ENCODE measurements at places on chromosomes 6 and 20.

GRCh38 chr6:128029826-128030225, 129.0 kb upstream of the THEMIS start:
- no peak for DNase-seq

DNA sequence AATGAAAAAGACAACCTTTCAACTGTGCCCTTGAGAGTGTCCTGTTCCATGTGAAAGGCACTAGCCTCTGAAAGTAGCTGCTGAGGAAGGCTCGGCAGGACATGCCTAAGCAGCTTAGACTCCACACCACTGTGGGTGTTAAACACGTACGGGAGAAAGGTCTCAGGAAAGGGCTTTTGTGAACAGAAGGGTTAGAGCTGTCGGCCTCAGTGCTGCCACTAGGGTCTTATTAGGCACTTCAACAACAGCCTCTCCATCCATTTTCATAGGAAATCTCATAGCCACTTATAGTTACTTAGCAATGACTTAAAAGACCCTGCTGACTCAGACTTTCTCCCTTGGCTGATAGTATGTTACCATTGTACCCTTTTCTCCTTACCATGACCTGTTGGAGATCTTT, 662.8 kb downstream of the TBC1D32 start:
- no peak for DNase-seq

DNA sequence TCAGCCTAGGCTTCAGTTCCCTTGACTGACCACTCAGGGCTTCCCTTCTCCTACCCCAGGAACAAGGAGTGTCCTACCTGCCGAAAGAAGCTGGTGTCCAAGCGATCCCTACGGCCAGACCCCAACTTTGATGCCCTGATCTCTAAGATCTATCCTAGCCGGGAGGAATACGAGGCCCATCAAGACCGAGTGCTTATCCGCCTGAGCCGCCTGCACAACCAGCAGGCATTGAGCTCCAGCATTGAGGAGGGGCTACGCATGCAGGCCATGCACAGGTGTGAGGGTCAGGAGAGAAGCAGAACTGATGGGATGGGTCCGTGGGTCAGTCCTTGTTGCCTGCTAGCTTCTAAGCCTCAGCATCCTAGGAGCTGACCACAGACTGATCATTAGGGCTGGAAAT, 1.6 kb downstream of the RING1 start:
- no peak for DNase-seq

- no peak for DNase-seq
Observed at GRCh38 chr6:44851176-44851575, 463.7 kb downstream of the CDC5L start.

- DNase-seq: no peak
Observed at GRCh38 chr20:36482044-36482473, 59.3 kb upstream of the MYL9 start.

GRCh38 chr6:33746651-33747100, at the start of gene IP6K3:
TSS of gene IP6K3 (minus strand) at chr6:33746905. CDS start at chr6:33735476, 11,429 bp downstream.
- DNase-seq: no peak

DNA sequence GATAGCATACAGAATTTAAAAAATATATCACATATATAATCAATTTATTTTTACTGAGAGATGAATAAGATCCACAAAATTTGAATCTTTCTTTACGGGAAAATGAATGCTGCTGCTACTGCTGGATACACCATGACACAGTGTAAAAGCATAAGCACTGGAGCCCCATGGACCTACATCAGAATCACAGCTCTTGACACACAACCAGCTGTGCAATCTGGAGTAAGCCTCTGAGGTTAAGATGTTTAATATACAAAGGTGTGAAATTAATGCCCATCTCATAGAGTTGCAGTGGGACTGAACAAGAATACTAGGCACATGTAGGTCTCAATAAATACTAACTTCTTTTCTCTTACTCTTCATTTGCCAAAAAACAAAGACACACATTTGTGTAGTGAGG, 48.1 kb downstream of the MAN1A1 start:
- no peak for DNase-seq

DNA sequence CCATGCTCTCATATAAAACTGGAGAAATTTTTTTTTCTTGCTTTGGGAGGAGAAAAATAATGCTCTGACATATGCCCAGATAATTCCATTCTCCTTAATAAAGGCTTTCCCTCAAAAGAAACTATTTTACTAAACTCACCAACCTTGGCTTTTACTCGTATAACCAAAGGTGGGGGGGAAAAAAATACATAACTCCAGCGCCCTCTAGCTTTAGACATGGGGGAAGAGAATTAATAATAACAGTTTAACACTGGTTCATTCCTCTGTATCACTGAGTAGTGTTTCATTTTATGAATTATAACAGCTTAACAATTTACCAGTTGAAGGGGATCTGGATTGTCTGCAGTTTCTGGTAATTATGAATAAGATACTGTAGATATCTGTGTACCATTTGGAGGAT, 1226.1 kb downstream of the GRIK2 start:
- DNase-seq: no peak

DNA sequence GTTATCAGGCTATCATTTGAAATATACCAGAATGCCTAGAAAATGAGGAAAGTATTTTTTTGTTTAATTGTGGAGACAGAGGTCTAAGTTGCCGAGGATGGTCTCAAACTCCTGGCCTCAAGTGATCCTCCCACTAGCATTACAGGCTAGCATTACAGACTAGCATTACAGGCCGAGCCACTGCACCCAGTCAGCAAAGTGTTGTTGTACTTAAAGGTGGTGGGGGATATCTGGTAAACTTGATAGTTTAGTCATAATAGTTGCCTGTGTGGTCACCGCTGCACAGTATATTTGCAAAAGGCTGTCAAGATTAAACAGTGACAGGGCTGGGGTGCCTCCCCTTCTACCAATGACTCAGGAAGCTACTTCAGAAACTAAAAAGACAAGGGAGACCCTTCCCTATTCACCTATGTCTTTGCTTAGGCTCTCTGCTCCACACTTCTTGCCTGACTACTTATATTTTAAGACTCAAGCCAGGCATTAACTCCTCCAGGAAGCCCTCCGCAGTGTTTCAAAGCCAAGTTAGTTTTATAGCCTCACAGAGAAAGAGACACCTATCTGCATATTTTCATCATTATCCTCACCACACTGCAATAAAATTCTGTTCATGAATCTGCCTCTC, 3.1 kb upstream of the AKIRIN2 start:
- peak; percentile 52 for DNase-seq

GRCh38 chr6:17268114-17268513, 13.0 kb upstream of the RBM24 start:
- no peak for DNase-seq

DNA sequence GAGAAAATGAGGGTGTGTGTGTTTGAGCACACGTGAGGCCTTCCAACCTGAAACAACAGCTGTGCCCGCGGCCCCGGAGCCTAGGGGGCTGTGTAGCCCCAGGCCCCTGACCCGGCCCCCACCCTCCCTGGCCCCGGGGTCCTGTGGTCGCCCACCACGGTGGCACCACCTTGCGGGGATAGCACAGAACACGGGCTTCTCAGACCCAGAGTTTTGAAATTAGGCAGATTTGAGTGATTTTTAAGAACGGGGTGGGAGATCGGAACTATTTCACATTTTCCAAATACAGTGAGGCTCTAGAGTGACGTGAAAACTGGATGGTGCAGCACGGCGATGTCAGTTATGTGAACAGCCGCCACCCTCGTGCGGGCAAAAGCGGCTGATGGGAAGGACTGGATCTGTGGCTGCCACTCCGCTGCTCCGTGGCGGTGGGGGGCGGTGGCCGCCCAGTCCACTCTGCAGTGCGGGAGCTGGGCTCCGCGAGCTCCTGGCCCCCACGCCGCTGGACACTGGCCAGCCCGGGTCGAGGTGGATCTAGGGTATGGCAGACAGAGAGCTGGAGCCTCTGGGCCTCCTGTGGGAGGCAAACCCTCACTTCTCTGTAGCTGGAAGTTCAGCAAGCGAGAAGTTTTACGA, 17.3 kb upstream of the BHLHE23 start:
- no peak for DNase-seq

DNA sequence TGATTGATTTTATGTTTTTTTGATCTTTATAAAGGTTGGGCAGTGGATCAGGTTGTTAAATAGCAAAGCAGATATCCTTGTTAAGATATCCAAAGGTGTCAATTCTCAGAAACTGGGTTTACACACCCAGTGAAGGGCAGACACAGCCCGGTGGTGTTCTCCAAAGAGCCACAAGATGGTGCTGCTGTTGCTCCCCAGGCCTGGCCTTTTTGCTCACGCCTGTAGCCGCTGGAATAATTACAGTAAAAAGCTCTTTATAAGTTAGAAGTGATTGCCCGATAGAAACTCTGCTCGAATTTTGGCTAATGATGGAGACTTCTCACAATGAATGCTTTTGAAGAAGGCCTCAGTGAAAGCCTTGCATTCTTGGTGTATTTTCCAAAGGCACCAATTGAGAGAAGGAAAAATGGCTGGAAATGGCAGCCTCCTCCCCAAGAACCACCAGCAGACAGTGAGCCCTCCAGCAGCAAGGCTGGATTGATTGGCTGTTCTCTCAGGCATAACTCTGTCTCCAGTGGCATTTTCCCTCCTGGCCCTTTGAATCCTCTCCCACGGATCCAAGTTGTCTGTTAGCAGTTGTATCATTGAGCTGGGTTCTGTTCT, 120.5 kb upstream of the CHD6 start:
- peak; percentile 28 for DNase-seq

DNA sequence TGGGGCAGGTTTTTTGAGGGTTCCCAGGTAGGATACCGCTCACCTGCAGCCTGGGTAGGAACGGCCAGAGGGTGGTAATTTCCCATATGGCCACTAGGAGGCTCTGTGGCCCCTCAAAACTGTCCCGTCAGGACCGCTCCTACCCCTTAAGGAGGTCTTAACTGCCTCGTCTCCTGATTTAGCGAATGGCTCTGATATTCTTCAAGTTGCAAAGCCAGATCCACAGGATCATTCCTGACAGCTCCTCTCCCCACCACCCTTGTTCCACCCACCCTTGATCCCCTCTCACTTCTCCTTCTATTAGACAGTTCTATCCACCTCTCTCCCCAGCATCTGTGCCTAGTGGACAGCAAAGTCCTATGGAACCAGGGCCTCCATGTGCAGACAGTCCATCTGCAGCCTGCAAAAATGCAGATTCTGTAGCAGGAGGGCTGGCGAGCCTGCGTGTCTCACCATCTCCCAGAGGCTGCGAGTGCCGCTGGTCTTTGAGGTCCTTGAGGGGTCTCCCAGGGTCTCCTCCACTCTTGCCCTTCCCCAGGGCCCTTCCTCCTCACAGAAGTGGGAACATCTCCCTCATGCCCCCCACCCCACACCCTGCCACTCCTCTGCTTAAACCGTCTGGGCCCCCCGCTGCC, 34.3 kb upstream of the ZBP1 start:
- peak; percentile 30 for DNase-seq

DNA sequence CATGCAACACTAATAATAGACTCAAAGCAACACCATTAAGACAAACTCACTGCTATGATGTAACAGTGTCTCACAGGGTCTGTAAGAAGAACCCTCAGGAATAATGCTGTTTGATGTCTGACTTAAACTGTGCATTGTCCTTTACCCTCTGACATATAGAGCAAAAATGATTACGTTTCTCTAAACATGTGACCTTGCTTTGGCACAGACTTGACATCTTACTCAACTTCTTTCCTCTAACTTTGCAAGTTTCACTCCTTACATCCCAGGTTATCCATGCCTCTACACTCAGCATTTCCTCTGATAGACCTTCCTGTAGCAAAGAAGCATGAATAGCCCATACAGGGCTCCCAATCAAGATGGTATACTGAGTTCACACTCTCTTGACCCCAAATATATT, 252.7 kb downstream of the UST start:
- DNase-seq: no peak

DNA sequence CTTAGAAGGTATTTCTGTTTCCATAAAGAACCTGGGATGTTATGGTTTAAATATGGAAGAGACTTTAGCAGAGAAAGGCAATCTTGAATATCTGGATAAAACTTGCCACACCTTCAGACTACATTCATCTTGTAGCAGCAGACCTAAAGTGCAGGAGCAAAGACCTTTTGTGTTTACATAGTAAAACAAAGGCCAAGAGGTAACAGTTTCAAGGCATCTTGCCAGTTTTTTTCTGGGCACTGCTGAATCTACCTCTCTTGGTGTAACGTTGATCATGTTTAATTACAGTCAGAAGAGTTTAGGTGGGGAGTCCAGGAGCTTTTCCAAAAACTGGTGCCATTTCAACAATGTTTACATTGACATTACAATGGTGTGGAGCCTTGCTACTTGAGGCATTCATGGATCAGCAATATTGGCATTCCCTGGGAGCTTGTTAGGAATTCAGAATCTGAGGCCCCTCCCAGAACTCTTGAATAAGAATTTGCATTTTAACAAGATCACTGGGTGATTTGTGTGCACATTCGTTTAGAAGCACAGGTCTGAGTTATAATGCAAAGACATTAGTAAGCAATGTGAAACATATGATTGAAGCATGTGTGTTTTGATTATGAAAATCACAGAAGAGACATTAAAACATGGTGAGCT, 94.5 kb downstream of the F13A1 start:
- no peak for DNase-seq

- DNase-seq: no peak
Observed at GRCh38 chr20:4534315-4534714, 187.4 kb upstream of the PRND start.

- DNase-seq: no peak
Observed at GRCh38 chr6:134519465-134519864, 201.6 kb upstream of the SGK1 start.

GRCh38 chr6:160750276-160750689, 48.2 kb downstream of the PLG start:
- DNase-seq: peak; percentile 7

DNA sequence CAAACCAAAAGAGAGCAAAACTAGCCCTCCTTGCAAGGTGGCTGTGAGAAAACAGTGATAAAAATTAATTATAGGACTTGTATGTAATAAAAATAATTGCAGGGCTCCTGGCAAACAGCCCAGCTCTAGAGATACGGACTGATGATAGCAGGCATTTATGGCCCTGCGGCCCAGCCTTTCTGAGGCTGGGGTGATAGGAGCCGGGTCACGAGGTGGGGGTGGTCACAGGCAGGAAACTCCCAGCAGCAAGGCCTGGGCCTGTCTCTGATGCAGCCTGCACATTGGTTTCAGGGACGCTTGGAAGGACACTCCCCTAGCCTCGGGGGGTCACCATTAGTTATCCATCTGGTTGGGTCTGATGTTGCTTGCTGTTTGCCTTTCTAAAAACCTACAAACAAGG, 18.7 kb upstream of the TTPAL start:
- no peak for DNase-seq

DNA sequence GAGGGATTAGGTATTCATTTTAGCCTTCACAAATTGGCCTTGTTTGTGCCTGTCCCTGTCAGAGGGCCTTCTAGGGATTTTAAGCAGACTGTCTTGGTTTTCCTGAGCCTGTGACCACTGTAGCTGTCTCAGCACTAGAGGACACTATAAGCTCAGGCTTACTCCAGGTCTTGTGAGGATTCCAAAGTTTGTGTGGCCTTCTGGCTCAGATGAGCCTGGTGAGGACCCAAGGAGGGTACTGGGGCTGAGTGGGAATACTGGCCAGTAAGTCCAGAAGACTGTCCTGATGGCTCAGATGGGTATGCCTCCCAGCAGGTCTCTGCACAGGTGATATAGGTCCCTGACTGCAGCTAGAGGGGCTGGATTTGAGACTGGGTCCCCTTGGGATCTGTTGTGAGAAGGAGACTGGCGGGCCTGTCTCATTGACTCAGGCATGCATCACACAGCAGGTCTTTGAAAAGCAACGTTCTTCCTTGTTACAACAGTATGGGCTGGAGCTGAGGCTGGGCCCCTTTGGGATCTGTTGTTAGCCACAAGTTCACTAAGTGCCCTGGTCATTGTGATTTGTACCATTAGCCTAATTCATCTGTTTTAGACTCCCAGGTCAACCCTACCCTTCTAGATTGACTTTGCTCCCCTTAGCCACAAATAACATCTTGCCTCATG, 26.3 kb upstream of the TFB1M start:
- DNase-seq: no peak

GRCh38 chr6:11486051-11486450, 51.5 kb upstream of the TMEM170B start:
- no peak for DNase-seq

GRCh38 chr6:99589907-99590493, 16.6 kb upstream of the PRDM13 start:
- DNase-seq: no peak
